Cardiac ventricle fibroblast (primary cell): ENCODE measurements at places on chromosomes 16 and 17. TPM values are rescaled to one million over a fixed set of nuclear protein-coding genes. Genes with fewer than 3 reads are reported as not detected.

VWA3A gene
- total RNA-seq, result 0.15 TPM in 1 of 2 replicates, not detected in the other

ABCA9 gene
- 110 and 113 TPM in 2 replicates for total RNA-seq

COX4I1 gene
- total RNA-seq, result 504 and 515 TPM in 2 replicates

PRR29 gene
- total RNA-seq, result 0.49 and 0.69 TPM in 2 replicates

THOC6 gene
- total RNA-seq, result 17.3 and 20.0 TPM in 2 replicates

DOC2A gene
- not detected in 2 replicates for total RNA-seq

TIMP2 gene
- 392 and 404 TPM in 2 replicates for total RNA-seq

DBNDD1 gene
- total RNA-seq, result not detected in 2 replicates

HS3ST3B1 gene
- total RNA-seq, result 5.4 and 6.8 TPM in 2 replicates

CLEC19A gene
- total RNA-seq, result not detected in 2 replicates

SPNS2 gene
- total RNA-seq, result 0.24 TPM in 1 of 2 replicates, not detected in the other

TSPAN10 gene
- 0.75 and 1.1 TPM in 2 replicates for total RNA-seq

RNF112 gene
- 1.9 and 3.4 TPM in 2 replicates for total RNA-seq

CCDC78 gene
- 0.10 and 1.3 TPM in 2 replicates for total RNA-seq

PPP1R27 gene
- total RNA-seq, result not detected in 2 replicates

KRT31 gene
- total RNA-seq, result not detected in 2 replicates
